ENCODE measurements at places on chromosomes 11 and 22. TPM values are rescaled to one million over a fixed set of nuclear protein-coding genes. Genes with fewer than 3 reads are reported as not detected.

DNA sequence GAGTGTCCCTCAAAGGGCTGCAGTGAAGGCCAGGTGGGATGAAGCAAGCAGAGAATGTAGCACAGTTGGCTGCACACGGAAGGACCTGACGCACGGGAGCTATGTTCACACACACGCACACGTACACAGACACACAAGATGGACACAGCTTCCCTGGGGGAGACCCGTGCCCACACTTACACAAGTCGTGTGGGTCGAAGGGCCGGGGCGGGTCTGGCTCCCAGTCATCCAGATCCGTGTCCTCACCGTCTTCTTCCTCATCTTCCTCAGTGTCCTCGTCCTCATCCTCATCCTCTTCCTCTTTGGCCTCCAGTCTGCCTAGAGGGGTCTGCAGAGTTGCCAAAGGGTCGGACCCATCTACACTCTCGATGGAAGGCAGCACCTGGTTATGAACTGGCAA lies 51.6 kb upstream of the NFRKB start:
- H3K4me1 ChIP-seq, result peaks cover 34% of the 10 kb centered on the region
- peaks cover 20% of the 10 kb centered on the region for H3K36me3 ChIP-seq
- no peak overlapping the region for H3K4me3 ChIP-seq
- H3K27ac ChIP-seq, result no peak overlapping the region
- no peak for DNase-seq

The SYT13 gene
- total RNA-seq, result 17.4 TPM

The TMPRSS6 gene
- 7.6 TPM for total RNA-seq

The BLID gene
- total RNA-seq, result 0.33 TPM

The DKK3 gene
- 36.3 TPM for total RNA-seq
